ENCODE measurements at places on chromosomes 6 and 20. TPM values are rescaled to one million over a fixed set of nuclear protein-coding genes. Genes with fewer than 3 reads are reported as not detected.

Gene REM1
- not detected for total RNA-seq

Gene MAPK13
- 34.1 TPM for total RNA-seq

Gene ANKRD6
- 2.0 TPM for total RNA-seq

Gene DAAM2
- 6.5 TPM for total RNA-seq

Gene ADGB
- not detected for total RNA-seq

Gene GABRR2
- total RNA-seq, result 0.11 TPM

Gene RUNX2
- 3.2 TPM for total RNA-seq

Gene LAMA5
- 68.2 TPM for total RNA-seq

Gene KIAA1755
- total RNA-seq, result 0.66 TPM

Gene HLA-G
- total RNA-seq, result not detected

Gene DOK5
- 14.6 TPM for total RNA-seq

Gene C6orf120
- total RNA-seq, result 50.4 TPM

Gene IL17F
- not detected for total RNA-seq

Gene UNC5CL
- total RNA-seq, result 0.12 TPM

Gene UBD
- not detected for total RNA-seq

Gene ELOVL4
- 10.0 TPM for total RNA-seq

Gene HRH3
- not detected for total RNA-seq

Gene HLA-DRB5
- not detected for total RNA-seq

Gene BTN1A1
- not detected for total RNA-seq

Gene PTK6
- total RNA-seq, result 0.11 TPM

Gene COL21A1
- total RNA-seq, result 6.2 TPM

Gene ULBP2
- 2.6 TPM for total RNA-seq

Gene RGS17
- 27.5 TPM for total RNA-seq

Gene SLC35F1
- 0.12 TPM for total RNA-seq

Gene NRSN1
- total RNA-seq, result not detected

Gene TGM3
- total RNA-seq, result not detected

Gene RARS2
- total RNA-seq, result 39.5 TPM

Gene ANKEF1
- 1.9 TPM for total RNA-seq

Gene ELOVL2
- not detected for total RNA-seq

Gene LST1
- not detected for total RNA-seq

Gene DIDO1
- total RNA-seq, result 60.6 TPM

Gene DEFB132
- total RNA-seq, result not detected

Gene OR2J3
- total RNA-seq, result not detected

Gene SAMD5
- total RNA-seq, result 0.44 TPM

All from uterine smooth muscle cell (primary cell).